ENCODE measurements at places on chromosomes 13 and 19. TPM values are rescaled to one million over a fixed set of nuclear protein-coding genes. Genes with fewer than 3 reads are reported as not detected.

DNA sequence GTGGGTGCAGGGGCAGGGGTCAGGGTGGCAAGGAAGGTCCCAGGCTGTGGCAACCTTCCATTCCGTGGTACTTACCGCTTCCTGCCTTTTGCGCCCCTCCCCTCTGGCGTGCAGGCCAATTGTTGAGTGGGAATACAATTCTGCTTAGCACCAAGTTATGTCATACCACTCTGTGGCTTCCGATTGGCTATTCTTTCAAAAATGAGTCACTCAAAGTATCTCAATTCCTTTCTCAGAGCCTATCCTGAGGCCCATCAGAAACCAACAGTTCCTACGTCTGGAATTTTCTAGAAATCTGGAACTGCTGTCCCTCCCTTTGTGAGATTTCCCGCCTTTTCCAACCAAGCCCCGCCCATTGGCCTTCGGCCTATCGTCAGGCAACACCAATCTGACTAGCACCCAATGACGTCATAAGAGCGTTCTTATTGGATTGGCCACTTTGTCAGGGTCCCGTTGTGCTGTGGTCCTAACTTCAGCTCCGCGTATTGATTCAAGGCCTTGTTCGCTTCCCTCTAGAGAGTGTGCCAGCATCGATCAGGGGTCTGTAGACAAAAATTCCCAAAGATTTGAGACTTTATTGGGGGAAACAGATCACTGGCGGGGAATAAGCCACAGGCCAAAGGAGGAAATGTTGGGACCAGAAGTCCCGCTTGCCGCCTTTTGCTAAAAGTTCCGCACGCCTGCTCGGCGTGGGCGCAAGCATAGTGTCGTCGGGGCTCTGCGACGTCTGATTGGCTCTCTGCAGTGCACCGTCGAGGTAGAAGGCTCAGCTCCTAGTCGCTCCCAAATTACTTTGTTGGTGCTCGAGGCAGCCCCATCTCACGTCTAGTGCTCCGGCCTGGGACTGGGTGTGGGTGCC is 11.7 kb downstream of the NTN5 start:
- peak; percentile 91 for DNase-seq

GRCh38 chr19:41220811-41221210 is 1.8 kb downstream of the AXL start:
- DNase-seq, result peak; percentile 32

- DNase-seq, result peak; percentile 82
Measured at GRCh38 chr13:80469853-80470381, 129.0 kb upstream of the SPRY2 start.

DNA sequence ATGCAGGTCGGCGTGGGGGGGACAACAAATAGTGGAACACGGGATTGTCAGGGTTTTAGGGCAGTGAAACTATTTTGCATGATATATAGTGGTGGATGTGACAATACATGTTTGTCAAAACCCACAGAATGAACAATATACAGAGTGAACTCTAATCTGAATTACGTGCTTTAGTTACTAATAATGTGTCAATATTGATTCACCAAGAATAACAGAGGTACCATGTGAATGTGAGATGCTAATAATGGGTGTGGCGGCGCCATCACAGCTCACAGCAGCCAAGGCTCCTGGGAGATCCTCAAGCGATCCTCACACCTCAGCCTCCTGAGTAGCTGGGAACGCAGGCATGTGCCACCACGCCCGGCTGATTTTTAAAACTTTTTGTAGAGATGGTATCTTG is 12.9 kb downstream of the ELAVL1 start:
- no peak for DNase-seq

GRCh38 chr13:114200399-114200911 is 21.4 kb downstream of the CFAP97D2 start:
- DNase-seq, result no peak

DNA sequence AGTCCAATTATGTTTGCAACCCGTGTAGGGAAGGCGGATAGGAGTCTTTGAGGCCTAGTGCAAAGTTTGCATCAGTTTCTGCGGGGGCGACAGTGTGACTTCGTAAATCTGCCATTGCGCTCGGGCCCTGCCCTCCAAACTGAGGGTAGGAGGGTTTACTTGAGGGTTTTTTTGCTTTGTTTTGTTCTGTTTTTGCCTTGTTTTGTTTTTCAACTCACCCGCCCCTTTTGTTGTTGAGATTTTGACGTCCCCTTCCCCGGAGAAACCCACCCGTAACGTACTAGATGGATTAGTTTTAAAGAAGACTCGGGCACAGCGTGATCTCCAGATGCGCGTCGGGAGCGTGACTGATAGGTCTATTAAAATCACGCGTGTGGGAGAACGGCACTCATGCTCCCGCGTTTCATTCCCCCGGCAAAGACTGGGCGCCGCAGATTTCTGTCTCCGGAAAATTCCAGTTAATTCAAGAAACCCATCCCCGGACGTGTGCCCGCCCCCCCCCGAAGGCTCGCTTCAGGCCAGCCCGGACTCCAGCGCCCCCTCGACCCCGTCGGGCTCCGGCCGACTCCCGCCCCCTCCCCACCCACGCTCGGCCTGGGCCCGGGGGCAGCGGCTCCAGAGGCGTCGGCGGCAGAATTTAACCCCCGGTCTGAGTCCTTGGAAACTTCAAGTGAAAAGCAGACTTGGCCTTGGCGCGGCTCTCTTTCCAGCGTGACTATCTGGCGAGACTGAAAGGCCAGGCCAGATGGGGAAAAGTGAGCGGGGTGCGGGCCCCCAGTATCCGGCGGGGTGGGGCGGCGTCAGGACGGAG is 5.0 kb downstream of the SOX1 start:
- no peak for DNase-seq

DNA sequence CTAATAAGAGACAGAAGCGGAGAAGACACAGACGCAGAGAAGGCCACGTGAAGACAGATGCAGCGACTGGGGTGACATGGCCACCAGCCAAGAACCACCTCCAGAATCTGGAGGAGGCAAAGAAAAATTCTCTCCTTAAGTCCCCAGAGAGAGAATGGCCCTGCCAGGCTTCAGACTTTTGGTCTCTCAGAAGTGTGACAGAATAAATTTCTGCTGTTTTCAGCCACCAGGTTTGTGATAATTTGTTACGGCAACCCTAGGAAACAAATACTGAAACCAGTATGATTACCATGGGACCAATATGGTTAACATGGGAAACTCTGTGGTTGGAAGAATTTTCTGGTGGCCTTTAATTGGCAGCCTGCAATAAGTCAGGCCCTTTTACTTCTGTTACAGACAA is 63.9 kb upstream of the DOCK9 start:
- no peak for DNase-seq

DNA sequence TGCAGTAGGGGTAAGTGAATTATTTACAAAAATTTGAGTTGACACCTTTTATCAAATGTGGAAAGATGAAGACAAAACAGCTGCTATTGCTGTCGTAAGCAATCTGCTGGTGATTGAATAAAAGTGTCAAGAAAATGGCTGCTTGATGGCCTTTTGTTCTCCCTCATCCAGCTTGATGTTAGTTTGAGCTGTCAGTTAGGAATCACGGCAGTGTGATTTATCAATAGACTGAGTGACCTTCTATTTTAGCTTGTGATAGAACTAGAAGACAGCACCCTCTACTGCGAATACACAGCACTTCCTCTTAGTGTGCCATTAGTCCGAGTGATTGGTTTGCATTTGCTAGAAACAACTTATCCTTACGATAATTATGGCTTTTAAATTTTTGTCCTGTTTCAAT is 76.3 kb downstream of the MZT1 start:
- no peak for DNase-seq

GRCh38 chr19:18905513-18906236 is 9.7 kb upstream of the CERS1 start:
- no peak for DNase-seq

DNA sequence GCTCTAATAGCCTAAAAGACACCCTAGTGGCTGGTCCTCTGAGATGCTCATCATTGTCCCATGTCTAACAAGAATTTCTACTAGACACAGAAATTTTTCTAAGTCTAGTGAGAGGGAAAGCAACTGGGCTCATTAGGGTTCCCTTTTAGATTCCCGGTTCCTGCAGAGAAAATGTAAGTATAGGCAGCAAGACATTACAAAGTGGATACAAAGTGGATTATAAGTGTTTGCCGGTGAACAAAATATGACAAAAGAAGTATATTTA is 20.8 kb upstream of the TMTC4 start:
- DNase-seq, result no peak

- no peak for DNase-seq
Measured at GRCh38 chr13:34031610-34032009, 213.7 kb downstream of the RFC3 start.

GRCh38 chr19:13615890-13616289 is 109.6 kb upstream of the CACNA1A start:
- no peak for DNase-seq

DNA sequence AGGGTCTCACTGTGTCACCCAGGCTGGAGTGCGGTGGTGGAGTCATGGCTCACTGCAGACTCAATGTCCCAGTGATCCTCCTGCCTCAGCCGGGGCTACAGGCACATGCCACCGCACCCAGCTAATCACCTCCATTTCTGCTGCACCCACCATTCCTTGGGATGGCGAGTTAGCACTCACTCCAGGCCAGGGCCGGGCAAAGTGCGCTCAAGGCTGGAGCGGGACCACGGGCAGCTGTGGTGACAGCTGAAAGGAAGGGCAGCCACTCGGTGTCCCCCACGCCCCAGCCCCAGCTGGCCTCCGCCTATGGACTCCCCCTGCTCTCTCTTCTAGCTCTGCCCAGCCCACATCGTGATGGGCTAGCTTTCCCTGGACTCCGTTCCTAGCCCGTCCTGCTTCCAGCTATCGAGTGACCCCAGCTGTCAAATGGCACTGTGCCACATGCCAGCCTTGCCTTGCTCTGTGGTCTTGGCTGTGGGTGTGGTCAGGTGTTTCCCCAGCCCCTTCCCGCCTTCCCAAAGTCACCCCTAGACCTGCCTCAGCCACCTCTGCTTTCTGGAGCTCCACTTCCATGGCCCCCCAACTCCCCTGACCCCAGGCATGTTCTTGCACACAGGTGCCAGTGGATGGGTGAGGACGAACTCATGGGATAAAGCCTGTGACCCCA is 4.1 kb downstream of the MICOS13 start:
- DNase-seq, result no peak

DNA sequence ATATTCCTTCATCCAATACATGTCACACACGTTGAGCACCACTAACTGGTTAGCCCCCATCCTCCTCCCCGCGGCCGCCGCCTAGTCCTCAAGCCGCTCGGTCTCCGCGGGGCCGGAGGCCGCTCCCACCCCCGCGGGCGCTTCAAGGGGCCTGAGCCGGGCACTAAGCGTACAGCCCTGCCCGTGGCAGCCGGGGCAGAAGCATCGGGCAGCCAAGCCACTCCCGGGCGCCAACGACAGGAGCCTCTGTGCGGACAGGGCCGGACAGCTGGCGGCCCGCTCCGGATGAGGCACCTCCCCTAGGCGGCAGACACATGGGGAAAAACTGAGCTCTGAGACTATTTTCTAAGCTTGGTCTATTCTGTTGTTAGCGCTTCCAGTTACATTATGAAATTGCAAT is 2.8 kb upstream of the ZNF543 start:
- DNase-seq, result peak; percentile 31

- no peak for DNase-seq
Measured at GRCh38 chr19:54099190-54099902, 1.3 kb downstream of the OSCAR start.

Gene ZNF20
- 1.1 TPM for total RNA-seq

Gene KLF1
- total RNA-seq, result not detected

Gene SERPINE3
- not detected for total RNA-seq

Gene GJB2
- 0.46 TPM for total RNA-seq

Gene NKPD1
- total RNA-seq, result not detected

Gene CYP4F2
- not detected for total RNA-seq

Gene MAG
- not detected for total RNA-seq

Gene LHFPL6
- 63.7 TPM for total RNA-seq

Gene ISYNA1
- total RNA-seq, result 26.0 TPM

Gene PLIN3
- total RNA-seq, result 34.0 TPM
